ENCODE measurements at places on chromosomes 2 and 18. TPM values are rescaled to one million over a fixed set of nuclear protein-coding genes. Genes with fewer than 3 reads are reported as not detected.

Gene PHOSPHO2
- total RNA-seq, result 1.5 TPM

Gene CTLA4
- total RNA-seq, result not detected

Gene MC5R
- total RNA-seq, result not detected

Gene BUB1
- total RNA-seq, result 20.4 TPM

Gene CFC1
- not detected for total RNA-seq

Gene CCDC74A
- total RNA-seq, result 11.9 TPM

Gene SLC5A7
- total RNA-seq, result not detected

Gene POLR1A
- total RNA-seq, result 17.2 TPM

Gene ATP6V1B1
- total RNA-seq, result 0.62 TPM

Gene MYO5B
- under 0.01 TPM for total RNA-seq

Gene ONECUT2
- under 0.01 TPM for total RNA-seq

Gene CYS1
- 1.5 TPM for total RNA-seq

Gene NEMP2
- total RNA-seq, result 10.0 TPM

Gene CDH19
- under 0.01 TPM for total RNA-seq

Gene UPP2
- not detected for total RNA-seq

Gene HOXD3
- 0.33 TPM for total RNA-seq

Gene NCKAP5
- total RNA-seq, result 1.6 TPM

Gene PPP3R1
- 33.9 TPM for total RNA-seq

Gene DHX57
- 29.5 TPM for total RNA-seq

Measured in uterine smooth muscle cell (primary cell).